Stimulated activated CD4-positive, alpha-beta T cell treated with anti-CD3 and anti-CD28 coated beads, Interleukin-12 subunit alpha, Interleukin-12 subunit beta, amount 100 ng/mL, for 48 hours (primary cell): ENCODE measurements at places on chromosomes 3 and 15.
A peak's percentile ranks its signal among the peaks of the same experiment; 100 is the strongest.

DNA sequence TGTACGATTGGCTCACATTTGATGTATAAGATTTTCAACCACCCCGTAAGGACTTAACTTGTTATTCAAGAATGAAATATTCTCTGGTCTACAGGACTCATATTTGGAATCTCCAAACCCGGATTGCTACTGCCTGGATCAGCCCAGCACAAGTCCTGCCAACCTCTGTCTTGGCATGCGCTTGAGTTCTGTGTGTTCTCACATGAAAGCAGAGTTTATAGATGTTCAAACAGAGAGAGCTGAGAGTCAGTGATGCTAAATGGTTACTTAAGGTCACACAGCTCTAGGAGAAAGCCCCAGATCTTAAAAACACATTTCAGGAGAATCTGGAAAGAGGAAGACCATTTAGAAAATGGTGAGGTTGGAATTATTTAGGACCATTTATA lies 268.0 kb upstream of the TBL1XR1 start:
- no peak for DNase-seq

- DNase-seq: no peak
Observed at GRCh38 chr3:46076606-46077005, 49.3 kb upstream of the XCR1 start.

DNA sequence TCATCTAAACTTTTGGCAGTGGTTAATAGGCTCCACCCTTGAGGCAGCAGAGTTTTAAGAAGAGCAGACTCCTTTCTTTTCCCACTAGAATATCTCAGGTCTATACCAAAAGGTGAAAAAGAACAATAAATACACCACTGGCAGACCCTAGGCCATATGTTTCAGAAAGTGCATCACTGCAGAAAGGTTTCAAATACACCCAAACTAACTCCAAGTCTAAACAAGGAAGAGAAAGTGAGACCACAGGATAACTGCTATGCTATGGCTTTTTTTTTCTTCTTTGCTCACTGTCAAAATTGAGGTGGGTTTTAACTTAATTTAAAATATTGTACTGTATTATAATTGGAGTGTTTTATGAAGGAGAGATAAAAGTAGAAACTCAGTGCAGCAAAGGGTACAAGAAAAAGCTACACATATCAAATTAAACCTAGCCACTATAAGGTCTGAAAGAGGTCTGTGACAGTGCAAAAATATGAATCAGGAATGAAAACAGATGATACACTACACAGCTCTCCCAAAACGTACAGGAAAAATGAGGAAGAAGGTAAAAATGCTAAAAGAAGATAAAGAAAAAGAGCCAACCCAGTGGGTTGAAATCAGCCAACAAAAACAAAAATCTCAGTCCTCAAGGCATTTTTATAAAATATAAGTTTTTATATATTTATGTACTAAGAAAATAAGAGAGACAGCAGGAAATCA lies 8.4 kb downstream of the SNX4 start:
- no peak for DNase-seq

GRCh38 chr3:126408099-126408498 lies 13.4 kb downstream of the CFAP100 start:
- DNase-seq: no peak

- no peak for DNase-seq
Observed at GRCh38 chr3:27993051-27993450, 248.4 kb upstream of the CMC1 start.

DNA sequence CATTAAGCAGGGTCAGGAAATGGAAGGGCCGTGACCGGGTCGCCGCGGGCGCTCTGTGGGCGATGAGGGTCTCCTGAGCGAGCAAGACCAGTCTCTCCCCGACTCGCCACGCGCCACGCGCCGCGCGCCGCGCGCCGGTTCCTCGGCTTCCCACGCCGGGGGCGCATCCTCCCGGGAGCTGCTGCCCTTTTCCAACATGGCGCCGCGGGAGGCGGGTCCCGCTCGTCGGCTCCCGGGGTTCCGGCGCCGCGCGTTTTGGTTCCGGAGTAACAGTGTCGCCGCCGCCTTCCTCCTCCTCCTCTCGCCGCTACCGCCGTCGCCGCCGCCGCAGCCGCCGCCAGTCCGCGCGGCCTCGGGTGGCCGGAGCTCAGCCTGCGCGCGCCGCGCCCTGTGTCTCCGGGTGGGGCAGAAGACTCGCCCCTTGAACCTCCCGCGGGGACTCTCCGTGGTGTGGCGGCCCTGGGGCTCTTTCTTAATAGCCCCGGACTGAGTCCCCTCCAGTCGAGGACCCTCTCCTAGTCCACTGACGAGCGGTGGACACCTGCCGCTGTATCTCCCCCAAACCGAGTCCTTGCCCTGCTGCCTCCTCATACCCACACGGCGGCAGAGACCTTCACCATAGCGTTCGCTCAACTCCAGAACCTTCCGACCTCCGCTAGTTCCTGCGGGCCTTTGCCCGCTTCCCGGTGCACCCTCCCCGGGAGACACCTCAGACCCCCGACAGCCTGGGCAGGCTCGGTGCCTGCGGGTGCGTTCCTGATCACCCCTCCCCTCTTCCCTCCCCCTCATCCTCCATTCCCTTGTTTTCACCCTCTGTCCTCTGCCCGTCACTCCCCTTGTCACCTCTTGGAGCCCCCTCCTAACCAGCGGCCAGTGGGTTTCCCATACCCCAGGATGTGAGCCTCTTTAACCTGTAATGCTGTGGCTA lies at the start of gene MAP2K5:
Gene MAP2K5, plus strand, starts transcription at position 284 of the 928 bp plus-strand sequence. Its CDS starts 633 bp downstream, at position 917.
- DNase-seq: peak; percentile 68

DNA sequence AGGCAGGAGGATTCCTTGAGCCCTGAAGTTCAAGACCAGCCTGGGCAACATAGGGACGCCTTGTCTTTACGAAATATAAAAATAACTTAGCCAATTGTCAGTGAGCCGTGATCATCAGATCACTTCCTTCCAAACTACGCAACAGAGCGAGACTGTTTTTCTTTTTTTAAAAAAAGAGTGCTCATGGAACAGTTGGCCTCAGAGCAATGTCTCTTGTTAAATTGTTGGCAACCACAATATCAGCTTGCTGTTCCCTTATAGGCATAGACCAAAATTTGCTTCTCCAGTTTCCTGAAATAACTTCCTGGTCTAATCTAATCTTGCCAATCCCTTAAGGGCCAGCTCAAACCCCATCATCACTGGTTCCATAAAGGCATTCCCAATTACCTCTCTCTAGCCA lies 93.3 kb upstream of the SLC4A7 start:
- DNase-seq: no peak

DNA sequence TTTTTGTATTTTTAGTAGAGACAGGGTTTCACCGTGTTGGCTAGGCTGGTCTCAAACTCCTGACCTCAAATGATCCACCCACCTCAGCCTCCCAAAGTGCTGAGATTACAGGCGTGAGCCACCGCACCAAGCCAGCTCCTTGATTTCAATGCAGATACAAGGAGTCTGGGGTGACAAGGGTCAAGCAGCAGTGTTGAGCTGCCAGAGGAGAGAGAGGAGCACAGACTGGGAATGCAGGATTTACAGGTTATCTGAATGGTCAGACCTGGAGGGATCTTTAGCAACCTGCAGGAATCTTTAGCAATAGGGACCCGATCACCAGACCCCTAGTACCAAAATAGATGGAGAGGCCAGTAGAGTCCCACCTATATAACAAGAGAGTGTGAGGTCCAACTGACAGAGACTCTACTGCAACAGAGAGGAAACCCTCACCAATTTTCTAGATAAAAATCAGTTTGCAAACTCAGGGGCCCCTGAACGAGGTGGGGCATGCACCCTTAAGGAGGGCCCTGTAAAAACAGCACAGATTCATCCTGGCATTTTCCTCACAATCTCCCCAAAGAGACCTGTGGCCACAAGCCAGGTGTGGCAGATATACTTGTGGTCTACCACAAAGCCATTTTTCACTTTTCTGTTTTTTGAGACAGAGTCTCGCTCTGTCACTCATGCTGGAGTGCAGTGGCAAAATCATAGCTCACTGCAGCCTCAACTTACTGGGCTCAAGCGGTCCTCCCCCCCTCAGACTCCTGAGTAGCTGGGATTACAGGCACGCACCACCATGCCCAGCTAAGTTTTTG lies 10.7 kb upstream of the SHISA5 start:
- no peak for DNase-seq

GRCh38 chr3:192812743-192813383 lies 85.5 kb upstream of the FGF12 start:
- no peak for DNase-seq

DNA sequence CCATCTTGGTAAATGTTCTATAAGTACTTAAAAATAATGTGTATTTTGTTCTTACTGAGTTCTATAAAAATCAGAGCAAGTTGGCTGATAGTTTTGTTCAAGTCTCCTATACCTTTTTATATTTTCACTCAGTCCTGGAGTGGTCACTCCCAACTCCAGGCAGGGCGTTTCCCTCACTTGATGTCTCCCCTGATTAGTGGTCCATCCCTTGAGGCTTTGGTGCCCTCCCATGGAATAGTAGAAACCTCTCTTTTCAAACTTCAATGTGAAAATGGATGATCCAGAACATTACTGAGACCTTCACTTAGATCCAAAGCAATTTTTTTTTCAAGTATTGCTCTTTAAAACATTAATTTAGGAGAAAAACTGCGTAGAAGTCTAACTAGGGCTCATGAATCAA lies 25.0 kb upstream of the SCN10A start:
- no peak for DNase-seq

- no peak for DNase-seq
Observed at GRCh38 chr3:15339786-15340215, 7.4 kb upstream of the SH3BP5 start.

DNA sequence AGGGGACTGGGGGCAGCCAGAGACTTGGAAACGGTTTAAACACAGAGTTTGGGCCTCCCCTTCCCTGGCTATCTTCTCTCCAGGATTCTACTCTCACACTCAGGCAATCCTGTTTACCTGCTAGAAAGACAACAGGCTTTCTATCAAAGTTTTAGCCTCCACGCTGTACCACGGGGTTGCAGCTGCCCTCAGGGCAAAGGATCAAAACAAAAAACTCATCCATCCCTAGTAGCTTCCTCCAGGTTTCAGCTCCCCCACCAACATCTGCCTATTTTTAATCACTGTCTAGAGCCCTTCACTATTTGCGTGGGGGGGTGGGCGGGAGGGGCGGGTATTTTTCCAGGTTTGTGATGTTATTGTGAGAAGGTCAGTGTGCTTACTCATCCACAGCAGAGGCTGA lies 286.8 kb upstream of the TRIM42 start:
- no peak for DNase-seq

DNA sequence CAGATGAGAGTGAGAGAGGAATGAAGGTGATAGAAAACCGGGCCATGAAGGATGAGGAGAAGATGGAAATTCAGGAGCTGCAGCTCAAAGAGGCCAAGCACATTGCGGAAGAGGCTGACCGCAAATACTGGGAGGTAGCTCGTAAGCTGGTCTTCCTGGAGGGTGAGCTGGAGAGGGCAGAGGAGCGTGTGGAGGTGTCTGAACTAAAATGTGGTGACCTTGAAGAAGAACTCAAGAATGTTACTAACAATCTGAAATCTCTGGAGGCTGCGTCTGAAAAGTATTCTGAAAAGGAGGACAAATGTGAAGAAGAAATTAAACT lies 88.9 kb downstream of the EOMES start:
- DNase-seq: no peak

GRCh38 chr3:157838457-157838856 lies 267.8 kb downstream of the SHOX2 start:
- no peak for DNase-seq

DNA sequence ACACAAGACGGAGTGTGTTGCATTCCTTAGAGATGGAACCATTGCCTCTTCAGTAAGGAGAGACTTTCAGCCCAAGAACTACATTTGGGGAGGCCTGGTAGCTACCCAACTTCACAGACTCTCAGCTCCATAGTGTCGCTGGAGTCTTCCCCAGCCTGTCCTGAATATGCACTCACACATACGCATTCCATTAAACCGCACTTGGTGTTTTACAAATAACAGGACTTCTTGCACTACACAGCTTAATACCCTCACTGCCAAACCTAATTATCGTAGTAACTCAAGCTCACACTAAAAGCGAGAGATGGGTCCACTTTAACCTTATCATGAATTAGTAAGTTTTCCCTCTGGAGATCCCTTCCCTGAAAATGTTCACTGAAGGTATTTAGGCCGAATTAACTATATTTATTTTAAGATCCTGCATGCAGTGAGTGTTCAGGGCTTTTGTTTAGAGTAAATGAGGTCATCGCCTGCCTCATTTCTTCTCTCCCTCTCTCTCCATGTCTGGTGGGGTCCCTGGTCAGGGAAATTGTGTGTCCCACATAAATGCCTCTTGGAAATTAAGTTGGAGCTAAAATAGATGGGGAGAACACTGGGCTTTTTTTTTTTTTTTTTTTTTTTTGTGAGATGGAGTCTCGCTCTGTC lies 171.9 kb downstream of the FAM43A start:
- DNase-seq: no peak

DNA sequence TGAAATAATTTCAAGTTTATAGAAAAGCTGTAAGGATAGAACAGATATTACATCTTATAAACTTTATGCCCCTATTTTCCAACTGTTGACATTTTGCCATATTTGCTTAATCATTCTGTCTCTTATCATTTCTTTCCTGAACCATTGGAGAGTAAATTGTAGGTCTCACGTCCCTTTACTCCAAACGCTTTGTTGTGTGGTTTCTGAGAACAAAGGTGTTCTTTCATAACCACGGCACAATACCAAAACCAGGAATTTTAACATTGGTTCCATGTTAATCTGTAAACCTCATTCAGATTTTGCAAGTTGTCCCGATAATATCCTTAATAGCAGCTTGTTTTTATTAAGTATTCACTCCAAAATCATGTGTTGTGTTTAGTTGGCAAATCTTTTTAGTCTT lies 134.8 kb downstream of the AKAP13 start:
- DNase-seq: no peak

DNA sequence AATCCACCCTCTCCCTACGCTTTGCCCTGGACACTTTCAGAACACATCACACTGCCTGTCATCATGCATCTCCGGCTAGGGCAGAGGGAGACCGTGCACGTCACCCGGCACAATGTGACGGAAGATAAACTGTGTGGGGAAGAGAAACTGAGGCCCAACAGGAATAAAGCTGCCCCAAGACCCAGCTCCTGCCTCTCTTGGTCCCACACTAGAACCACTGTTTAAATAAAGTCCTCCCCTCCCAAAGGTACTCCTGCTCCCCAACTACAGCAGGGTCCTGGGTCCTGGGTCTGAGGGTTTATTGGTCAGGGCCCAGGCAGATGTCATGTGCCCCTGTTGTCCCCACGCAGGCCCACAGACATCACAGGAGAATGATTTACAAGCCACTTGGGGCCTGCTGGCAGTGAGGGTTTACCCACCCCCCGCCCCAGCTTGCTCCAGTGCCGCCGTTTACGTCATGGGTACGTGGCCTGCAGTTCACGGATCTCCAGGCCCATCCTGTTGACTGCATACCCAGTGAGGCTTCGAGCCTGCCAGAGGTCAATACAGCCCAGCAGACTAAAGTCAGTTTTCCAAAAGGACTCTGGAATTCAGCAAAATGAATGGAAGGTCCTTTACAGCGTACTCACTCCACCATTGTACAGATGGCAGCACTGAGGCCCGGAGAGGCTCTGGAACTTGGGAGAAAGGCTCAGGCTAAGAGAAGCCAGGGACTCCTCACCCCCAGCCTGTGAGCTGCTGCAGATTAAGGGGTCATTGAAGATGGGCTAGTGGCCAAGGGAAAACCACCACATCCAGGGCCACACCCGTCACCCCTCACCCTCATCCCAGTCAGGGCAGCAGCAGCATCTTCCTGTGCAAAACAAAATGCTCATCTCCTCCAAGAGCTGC lies 23.2 kb downstream of the ALS2CL start:
- DNase-seq: no peak
